ENCODE measurements at places on chromosomes 4 and X. TPM values are rescaled to one million over a fixed set of nuclear protein-coding genes. Genes with fewer than 3 reads are reported as not detected.

DNA sequence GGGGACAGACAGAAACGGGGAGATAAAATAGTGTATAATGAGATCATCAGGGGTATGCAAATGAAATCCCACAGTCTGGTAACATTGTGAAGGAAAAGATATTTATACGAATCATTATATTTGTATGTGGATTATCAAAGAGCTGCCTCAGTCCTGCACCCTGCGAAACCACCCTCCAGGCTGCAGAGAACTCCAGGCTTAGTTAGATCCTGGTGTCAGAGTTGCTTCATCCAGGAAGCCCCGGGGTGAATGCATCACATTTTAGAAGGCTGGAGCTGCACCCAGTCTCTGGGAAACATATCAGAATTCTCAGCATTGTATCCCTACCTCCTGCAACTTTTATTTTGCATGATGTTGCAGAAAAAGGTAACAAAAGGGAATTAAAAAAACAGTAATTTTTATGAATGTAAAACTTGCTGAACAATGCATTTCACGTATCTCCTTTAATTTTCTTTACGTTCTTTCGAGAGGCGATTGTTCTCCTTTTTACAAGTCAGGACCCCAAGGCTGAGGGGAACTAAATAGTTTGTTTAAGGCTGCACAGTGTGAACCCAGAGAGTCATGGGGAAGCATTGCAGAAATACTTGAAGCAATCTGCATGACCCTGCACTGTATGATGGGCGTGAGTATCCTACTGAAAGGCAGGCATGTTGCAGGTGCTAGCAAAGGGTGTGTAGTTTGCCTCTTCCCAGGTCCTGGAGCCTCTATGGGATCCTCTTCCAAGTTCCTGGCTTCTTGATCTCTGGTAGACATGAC lies 299.5 kb upstream of the CLNK start:
- DNase-seq: no peak

- DNase-seq: no peak
Observed at GRCh38 chr4:130703211-130703935, 1607.4 kb downstream of the C4orf33 start.

DNA sequence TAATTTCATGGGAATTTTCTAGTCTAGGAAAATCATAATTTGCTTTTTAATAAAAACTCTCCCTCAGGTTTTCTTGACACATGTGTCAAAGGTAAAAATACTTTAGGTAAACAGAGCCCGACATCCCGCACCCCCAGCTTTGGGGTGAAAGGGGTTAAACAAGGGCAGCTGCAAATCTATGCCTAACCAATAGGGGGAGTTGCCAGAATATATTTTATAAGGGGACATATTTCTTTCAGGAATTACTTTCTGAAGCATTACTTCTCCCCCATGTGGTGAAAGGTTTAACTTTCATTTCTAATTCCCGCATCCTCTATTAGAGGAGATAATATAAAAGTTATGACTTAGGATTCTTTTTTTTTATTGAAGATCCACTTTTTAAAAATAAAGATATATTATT lies 53.9 kb upstream of the HEPH start:
- no peak for DNase-seq

- DNase-seq: no peak
Observed at GRCh38 chrX:30085571-30085970, 129.8 kb upstream of the MAGEB2 start.

DNA sequence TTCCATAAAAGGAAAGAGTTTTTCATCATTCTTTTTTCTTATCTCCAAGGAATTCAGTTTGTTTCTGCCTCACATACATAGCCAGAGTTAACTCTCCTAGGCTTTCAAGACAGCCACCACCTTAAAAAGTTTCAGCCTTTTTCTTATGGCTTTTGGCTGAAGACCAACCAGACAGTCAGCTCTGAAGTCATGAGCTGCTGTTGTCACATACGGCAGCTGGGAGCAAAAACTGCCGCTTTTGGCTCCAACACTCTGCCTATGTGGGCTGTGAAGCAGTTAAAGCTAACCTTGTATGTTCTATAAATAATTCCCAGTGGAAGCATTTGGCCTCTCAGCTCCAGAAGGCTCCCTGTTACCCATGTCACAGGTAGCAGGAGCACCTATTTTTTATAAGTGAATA lies 104.1 kb downstream of the KLHL4 start:
- DNase-seq: no peak

- DNase-seq: no peak
Observed at GRCh38 chr4:182293691-182294255, 50.6 kb downstream of the TENM3 start.

DNA sequence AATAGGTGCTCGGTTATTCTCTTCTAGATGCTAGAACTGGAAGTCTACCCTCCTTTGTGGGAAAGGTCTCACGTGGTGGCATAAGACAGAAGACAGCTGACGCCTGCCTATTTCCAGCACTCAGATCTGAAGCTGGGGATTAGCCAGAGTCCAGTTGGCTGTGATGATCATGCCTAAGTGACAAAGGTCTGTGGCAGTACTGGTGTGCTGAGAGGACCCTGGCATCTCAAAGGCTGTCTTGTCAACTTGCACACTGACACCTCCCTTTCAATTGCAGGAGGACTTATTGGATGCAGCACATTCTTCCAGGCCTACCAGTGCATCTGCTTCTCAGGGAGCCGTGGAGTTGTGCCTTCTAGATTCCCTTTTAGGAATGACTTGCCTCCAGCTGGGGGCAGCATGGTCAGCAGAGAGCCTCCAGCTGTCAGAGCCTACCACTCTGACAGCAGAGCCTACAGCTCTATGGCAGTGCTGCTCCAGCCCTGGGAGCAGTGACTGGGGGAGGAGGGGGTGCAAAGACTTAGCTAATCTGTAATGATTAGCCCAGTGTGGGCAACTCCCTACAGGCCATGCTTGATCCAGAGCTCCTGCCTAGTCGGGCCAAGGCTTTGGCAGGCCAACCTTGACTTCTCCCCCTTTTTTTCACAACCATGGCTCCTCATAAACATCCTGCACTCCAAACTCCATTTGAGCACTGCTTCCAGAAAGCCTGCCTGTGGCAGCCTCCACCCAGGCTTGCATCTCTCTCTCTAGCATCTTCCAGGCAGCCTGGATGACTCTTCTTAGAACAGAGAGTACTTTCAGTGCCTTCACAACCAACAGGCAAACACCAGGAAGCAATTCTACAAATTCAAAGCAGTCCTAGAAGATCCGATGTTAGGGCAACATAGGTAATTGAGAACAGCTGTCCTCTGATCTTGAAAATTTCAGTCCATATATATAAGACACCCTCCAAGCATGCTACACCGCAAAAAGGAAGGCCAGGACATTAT lies 13.8 kb upstream of the FGFBP2 start:
- DNase-seq: peak; percentile 33

DNA sequence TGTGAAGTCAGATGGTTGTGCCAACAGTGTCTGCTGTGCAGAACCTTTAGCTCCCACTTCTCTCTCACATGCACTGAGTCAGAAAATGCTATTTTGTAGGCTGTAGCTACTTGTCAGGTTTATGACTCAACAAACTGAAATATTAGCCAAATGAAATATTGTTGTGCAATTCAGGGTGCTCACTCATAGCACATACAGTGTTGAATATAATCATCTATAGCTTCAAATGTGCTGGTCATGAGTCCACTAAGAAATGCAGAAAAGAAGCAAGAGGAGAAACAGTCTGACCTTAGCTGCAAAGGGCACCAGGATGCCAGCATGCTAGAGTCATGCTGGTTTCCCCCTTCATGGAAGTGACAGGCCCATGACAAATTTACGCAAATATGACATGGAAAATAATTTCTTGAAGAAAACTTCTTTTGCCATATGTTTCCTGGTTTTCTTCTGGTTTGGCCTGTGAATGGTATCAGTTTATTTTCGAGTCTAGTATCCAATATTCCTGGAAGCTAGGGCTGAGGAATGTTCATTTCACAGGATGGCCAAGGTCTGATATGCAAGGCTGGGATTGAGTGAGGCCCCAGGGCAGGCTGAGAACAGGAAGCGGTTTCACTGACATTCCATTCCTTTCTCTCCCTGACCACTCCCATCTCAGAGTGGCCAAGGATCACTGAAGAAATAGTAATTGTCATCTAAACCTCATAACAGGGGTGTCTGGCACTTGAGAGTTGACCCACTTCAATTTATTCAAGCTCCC lies 10.3 kb upstream of the CXCL2 start:
- DNase-seq: peak; percentile 61

The ASMT gene
- total RNA-seq: 0.24 TPM

The TMPRSS11B gene
- not detected for total RNA-seq

The UGT2B15 gene
- not detected for total RNA-seq

The TCEAL7 gene
- 6.4 TPM for total RNA-seq

The RBM47 gene
- 9.6 TPM for total RNA-seq

The OPRPN gene
- not detected for total RNA-seq
